ENCODE measurements at places on chromosomes 11 and 22.
A peak's percentile ranks its signal among the peaks of the same experiment; 100 is the strongest.

- DNase-seq, result no peak
Measured at GRCh38 chr11:1643146-1643690, 13.6 kb downstream of the KRTAP5-5 start.

- no peak for DNase-seq
Measured at GRCh38 chr22:36594569-36594968, 65.6 kb upstream of the EIF3D start.

- DNase-seq, result no peak
Measured at GRCh38 chr11:15672825-15673224, 558.1 kb downstream of the INSC start.

DNA sequence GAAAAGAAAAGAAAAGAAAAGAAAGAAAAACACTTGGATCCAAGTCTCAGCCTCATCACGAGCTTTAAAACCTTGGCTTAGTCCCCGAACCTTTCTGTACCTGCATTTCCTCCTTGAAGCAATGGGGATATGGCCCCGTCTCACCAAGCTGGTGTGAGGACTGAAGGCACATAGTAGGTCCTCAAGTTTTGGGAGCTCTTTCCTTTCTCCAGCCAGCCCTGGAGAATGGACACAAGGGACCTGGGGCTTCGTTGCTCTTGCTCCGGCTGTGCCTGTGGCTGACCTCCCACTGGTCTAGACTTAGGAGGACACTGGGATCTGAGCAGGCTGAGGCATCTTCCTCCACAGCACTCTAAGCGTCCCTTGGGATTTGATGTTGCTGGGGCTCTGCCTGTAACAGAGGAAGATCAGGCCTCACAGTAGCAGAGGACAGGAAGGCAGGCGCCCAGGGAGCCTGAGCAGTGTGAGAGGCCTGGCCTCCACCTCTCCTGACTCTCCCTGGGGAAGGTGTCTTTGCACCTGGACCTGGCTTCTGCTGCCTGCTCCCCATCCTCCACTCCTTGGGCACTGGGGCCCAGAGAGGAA lies 32.8 kb downstream of the KCNC1 start:
- no peak for DNase-seq

GRCh38 chr11:85595285-85595884 lies 31.8 kb downstream of the DLG2 start:
- DNase-seq, result peak; percentile 81

- DNase-seq, result no peak
Measured at GRCh38 chr11:8080674-8081590, at the start of gene TUB. Gene TUB, plus strand, starts transcription at chr11:8081211. Its CDS starts 300 bp downstream, at chr11:8081511.

DNA sequence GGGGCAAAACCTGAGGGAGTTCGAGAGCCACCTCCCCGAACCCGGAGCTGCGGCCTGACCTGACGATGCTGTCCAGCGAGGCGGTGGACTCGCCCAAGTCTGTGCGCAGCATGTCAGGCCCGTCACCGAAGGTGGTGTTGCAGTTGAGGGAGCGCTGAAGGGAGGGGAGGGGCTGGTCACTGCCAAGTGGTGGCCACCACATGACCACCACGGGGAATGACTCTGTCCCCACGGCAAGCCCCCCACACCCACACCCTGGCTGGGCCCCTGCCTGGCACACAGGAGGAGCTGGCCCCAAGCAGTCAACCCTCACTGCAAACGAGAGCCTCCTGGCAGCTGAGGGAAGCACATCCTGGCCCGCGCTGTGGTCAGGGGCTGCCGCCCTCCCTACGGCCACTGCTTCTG lies 30.8 kb downstream of the TRMU start:
- no peak for DNase-seq
